AG09319 (cell line): ENCODE measurements at places on chromosomes 4 and X.

DNA sequence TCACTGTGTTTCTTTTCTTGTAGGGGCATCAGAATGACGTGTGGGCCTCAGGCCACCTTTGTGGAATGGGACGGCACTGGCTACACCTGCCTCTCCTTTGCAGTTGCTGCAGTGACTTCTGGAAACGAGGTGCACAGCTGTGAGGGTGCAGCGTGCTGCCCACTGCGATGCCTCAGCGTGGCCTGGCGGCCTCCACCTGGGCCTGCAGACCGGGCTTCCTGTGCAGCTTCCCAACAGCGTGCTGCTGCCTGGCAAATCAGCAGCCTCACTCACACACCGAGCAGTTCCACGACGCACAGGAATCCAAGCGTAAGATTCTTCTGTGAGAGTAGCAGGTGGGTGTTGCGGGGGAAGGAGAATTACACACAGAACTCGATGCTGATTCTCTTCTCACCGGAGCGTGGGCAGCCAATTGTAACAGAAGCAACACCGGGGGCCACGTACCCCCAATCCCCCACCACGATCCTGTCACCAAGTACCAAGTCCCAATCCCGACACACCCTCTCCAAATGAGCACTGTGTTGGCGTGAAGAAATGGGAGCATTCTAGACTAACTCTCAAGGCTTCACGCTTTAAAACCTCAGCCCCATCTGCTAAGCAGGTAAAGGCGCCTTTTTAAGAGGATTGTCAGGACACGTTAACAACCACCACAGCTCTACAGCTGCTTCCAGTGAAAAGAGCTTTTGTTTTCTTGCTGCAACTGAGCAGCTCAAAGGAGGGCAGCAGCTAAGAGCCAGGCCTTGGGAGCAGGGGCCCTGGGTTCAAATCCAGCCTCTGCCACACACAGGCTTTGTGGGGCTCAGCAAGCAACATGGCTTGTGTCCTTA, 16.9 kb downstream of the WDR1 start:
- DNase-seq, result no peak

DNA sequence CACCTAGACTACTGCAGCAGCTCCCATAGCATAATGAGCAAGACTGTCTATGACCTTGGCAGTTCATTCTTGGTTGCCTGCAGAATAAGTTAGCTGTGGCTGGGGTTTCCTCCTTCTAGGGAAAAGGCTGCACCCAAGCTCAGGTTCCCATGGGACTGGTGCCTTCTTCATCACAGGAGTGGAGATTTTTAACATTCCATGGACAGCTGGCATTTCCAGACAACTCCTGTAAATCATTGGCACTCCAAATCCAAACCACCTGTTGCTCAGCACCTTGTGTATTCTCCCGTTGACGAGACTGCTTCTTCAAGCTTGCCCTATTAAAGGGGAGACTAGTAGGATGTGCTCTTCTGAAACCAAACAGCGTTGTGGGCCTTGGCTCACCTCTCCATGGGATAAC, 7.8 kb upstream of the NUP54 start:
- no peak for DNase-seq

DNA sequence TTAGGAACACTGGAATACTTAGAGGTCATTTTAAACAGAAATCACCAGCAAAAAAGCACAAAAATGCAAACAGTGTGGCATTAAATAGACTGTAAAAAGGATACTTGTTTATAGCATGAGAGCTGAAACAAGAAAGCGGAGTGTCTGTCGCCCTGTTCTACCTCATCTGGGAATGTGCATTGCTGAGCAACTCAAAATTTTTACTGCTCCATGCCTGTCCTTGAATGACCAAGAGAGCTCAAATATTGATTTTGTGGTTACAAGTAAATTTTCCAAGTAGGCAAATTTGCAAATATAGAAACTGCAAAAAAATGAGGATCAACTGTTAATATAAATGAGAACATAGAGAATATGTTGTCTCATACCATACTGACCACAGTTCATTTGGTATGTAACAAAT, 25.5 kb downstream of the AP1AR start:
- no peak for DNase-seq

GRCh38 chr4:89823416-89823815, 13.5 kb downstream of the SNCA start:
- DNase-seq, result no peak
